ENCODE measurements at places on chromosomes 7 and 10. TPM values are rescaled to one million over a fixed set of nuclear protein-coding genes. Genes with fewer than 3 reads are reported as not detected.
A peak's percentile ranks its signal among the peaks of the same experiment; 100 is the strongest.

Gene LRRN3
- polyA plus RNA-seq = not detected

Gene AGBL3
- 2.6 TPM for polyA plus RNA-seq

Gene PDK4
- polyA plus RNA-seq = 126 TPM

Gene COG5
- polyA plus RNA-seq = 10.8 TPM

Gene SUN1
- 120 TPM for polyA plus RNA-seq

GRCh38 chr10:101379663-101380352 is 25.8 kb downstream of the BTRC start:
- DNase-seq = no peak

DNA sequence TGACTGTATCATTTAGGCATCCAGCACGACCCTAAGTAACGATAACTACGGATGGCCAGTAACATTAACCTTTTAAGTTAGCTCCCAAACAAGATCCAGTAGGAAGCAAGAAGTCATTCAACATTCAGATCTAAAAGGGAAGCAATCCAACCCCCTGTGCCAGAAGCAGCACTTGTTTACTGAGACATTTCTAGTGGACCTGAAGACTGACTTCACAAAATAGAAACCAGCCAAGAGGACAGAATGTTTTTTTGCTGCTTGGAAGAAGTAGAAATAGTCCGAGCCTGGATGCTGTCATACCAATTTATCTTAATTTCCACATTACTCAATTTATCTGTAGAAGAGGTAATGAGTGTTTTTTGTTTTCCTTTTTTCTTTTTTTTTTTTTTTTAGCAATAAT is 88.0 kb upstream of the CTTNBP2 start:
- no peak for DNase-seq

- DNase-seq = peak; percentile 65
Measured at GRCh38 chr7:74294191-74294998, 5.2 kb downstream of the CLIP2 start.

DNA sequence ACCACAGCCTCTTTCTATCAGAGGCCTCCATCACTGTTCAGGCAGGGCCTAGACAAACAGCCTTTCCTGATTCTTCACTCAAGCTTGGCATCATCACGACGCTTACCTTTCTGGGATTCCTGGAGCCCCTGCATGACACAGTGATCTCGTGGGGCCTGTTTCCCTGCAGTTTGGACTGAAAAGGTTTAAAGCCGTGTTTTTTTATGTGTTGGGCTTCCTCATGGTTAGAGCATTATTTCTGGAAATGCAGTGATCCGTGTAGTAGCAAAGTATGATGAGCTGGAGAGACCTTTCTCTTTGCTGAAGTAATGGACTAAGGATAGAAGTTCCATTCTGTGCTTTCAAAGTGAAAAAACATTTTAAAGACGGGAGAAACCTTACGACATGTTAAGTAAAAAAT is 169.1 kb downstream of the BMPER start:
- no peak for DNase-seq

- peak; percentile 51 for DNase-seq
Measured at GRCh38 chr10:43044448-43044921, 32.4 kb upstream of the RET start.

GRCh38 chr7:101743241-101743994 is 74.0 kb upstream of the CUX1 start:
- DNase-seq = peak; percentile 85

DNA sequence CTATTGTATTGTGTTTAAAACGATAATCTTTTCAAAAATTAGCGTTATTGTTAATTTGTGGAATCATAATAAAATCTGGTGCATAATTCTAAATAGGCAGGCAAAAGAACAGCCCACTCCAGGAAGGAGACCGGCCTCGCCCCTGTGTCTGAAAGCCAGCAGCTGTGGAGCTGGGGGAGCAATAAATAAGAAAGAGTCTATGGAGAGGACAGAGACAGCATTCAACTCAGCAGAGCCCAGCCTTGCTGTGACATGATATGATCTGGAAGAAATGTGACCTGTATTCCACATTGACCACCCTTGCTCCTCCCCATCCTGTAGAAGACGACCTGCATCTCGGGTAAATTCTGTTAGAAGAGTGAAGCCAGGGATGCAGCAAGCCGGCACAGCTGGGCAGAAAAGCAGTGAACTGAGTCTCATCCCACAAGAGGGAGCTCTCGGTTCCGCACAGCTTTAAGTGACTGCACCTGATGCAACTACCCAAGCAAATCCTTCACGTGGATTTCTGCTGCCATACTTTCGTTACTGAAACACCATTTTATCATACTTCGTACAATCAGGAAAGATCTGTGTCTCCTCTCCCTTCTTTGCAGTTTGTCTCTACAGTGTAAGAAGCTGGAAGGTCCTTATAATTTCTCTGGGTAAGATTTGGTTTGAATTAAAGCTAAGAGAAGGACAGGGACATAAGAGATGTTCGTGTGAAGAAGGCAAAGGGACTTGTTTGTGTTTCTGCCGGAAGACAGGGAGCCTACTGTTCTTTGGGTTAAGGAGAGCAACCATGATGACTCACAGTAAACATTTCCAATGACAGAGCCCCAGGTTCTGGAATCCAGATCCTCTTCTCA is 427.1 kb downstream of the GPAM start:
- DNase-seq = peak; percentile 49

GRCh38 chr10:58384095-58384494 is 1.1 kb upstream of the TFAM start:
- no peak for DNase-seq
